T follicular helper cell (primary cell): ENCODE measurements at places on chromosomes 1 and 21.
A peak's percentile ranks its signal among the peaks of the same experiment; 100 is the strongest.

DNA sequence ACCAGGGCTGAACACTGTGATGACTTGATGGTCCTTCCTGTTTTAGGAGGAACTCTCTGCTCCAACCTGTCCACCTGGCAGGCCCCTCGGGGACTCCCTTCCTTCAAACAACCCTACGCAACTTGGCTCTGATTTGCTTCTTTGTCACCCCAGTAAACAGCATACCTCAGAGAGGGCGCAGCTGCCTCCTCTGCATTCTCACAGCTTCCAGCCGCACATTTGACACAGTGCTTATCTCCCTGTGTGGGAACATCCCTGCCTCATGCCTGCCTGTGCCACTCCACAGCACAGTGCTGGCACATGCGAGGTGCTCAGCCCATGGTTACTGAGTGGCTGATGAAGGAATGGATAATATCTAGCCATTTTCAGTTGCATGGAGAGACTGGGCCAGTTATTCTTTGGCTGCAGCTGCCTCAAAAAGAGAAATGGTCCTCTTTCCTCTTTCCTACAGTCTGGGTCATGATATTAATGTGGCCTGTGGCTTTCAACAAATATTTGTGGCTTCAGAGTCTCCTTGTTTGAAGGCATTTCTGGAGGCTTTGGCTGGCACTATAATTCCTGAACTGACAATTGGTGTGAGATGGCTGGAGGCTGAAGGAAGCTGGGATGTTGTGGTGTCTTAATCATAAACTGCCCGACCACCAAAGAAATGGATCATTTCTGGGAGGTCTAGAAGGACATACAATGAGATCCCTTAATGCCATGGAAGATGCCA lies 77.9 kb downstream of the TENT5C start:
- no peak for DNase-seq

GRCh38 chr1:151058692-151059091 lies 730 bp downstream of the CDC42SE1 start:
- DNase-seq: no peak

DNA sequence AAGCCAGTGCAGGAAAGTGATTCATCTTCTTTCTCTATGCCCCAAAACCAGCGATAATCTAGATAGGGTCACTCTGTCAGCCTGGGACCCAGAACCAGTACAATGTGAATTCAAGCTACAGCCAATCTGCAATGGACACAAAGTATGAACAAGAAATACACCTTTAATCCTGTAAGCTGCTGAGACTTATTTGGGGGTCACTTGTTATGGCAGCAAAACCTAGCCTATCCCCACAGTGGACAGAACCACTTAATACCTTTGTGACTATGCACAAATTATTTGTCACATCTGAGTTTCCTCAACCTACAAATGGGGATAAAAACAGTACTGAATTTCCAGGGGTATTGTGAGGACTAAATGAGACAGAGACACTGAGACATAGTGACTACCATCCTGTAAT lies 50.0 kb downstream of the TMCO4 start:
- DNase-seq: no peak

- no peak for DNase-seq
These were observed 21.5 kb downstream of the ABCB10 start for GRCh38 chr1:229536982-229537381.

DNA sequence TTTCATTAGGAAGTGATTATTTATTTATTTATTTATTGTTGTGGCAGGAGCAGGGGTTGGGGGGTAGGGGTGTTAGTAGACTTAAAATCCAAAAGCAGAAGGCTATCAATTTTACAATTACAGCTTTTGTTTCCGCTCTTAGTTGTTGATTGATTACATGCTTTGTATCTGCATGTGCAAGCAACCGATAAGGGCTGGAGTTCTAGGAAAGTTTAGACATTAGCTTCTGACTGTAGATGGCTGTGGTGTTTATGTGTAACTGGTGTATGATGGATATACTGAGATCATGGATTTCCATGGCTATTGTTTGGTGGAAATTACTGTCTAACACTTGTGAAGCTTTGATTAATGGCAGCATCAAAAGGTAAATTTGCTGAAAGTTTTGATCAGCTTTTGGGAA lies 2.8 kb downstream of the ST6GALNAC5 start:
- DNase-seq: no peak

DNA sequence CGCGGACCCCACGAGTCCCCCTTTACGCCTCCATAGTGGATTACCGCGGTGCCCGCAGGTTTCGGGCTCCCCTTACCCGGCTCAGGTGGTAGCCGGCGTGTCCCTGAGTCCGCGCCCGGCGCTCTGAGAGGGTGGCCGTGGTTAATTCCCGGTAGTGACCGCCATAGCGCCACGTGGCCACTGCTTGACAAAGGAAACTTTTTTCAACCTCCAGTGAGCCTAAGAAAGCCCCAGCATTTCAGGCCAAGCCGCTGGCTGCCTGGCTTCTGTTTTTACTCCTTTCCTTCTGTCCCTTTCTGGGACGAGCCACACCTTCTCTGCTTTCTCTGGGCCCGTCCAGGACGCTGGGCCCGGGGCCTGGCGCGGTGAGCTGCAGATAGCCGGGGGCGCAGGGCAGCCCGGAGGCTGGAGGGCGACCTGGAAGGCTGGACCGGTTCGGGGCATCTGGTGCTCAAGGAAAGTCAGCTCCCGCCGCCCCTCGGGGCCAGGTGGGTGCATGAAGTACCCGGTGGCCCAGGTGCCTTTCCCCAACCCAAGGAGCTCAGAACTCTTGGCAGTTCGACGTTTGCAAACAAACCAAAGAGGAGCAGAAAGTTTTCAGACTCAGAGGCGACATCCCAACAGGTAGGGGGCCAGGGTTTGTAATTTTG lies 540 bp upstream of the C1orf198 start:
- no peak for DNase-seq

DNA sequence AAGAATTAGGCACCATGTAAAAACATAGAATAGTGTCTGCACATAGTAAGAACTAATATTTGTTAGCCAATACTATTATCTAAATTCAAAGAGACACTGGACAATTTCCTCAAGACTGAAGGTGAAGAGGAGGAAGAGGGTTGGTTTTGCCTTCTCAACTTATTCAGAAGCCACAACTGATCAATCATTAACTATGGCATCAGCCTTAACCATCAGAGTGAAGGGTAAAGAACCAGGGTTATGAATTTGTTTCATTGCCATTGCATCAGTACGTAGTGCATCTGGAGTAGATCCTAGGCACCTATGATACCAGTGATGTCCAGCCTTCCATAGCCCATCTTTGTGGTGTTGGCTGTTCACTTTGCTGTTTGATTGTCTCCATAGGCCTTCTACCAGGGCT lies 421.7 kb upstream of the DEPDC1 start:
- no peak for DNase-seq

- DNase-seq: no peak
These were observed 95.3 kb downstream of the HIVEP3 start for GRCh38 chr1:41823471-41823870.

- no peak for DNase-seq
These were observed 90.1 kb upstream of the ACTL8 start for GRCh38 chr1:17665054-17665453.

- DNase-seq: peak; percentile 54
These were observed 3.0 kb downstream of the ITLN2 start for GRCh38 chr1:160951443-160952128.

DNA sequence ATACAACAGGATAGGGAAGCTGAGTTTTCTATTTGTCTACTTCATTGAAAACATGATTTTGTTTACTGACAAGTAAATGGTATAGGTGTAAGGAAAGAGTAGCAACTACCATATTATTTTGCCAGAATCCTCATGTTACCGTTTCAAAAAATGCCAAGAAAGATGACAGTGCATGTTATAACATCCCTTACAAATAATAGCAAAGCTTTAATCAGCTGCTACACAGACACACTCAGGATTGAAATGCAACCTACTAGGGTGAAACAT lies 331.5 kb downstream of the CHRM3 start:
- no peak for DNase-seq

GRCh38 chr1:30108186-30108585 lies 615.2 kb downstream of the MATN1 start:
- DNase-seq: no peak

- DNase-seq: no peak
These were observed 5.7 kb upstream of the MOB3C start for GRCh38 chr1:46622344-46622743.

DNA sequence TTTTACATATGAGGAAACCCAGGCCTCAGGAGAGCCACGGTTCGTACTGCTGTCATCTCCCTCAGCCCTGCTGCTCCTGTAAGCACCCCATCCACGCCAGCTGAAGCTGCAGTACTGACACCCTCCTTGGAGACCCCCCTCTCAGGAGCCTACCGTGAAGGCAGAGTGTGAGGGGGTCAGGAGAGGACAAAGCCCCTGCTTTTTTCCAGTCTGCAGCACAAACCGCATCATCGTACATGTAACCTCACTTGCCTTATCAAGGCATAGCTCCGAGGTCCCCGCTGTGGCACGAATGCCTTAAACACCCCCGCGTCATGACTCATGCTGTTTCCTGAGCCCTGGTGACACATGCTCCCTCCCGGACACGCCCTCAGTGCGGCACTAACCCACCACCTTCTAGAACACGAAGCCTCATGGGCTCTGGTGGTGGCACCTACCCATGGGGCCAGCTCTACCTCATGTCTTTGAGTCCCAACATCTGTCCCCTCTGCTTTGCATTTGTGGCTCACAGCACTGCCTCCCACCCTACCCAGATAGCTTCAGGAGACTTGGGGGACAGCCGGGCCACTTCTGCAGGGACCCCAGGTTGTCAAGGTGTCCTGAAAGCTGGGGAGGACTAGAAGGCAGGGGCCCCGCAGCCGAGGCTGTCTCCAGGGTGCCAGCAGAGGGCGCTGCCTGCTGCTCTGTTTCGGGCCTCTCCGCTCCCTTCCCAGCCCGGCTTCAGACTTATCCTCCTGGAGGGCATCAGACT lies 4.9 kb downstream of the SH3BGRL3 start:
- peak; percentile 90 for DNase-seq

DNA sequence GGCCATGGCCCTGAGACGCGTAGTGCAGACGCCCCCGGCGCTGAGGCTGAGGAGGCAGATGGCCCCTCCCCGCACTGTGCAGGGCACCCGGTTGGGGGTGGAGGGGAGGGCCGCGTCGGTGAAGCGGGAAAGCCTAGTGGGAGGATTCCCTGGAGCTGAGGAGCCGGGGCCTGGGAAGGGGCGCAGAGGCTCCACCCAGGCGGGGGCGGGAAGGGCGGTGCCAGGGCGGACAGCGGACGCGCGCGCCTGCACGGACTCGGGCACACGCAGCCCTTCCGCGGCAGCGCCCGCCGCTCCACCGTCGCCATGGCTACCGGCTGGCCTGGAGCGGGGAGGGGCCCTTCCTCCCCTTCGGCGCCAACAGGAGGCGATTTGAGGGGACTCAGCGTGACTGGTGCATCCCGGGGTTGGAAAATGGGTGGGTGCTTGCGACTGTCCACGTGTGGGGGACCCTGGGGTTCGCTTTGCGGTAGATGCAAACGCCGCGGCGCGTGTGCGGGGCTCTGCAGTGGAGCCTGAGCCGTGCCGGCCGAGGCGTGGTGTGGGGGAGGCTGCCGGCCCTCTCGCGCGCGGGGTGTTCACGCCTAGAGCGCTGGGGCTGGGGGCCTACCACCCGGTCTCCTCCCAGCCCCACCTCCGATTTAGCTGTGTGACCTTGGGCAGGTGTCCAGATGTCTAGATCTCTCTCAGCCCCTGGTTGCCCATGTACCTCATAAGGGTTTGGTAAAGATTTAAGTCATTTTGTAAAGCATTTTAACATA lies 35.1 kb downstream of the PTPRF start:
- DNase-seq: peak; percentile 2

DNA sequence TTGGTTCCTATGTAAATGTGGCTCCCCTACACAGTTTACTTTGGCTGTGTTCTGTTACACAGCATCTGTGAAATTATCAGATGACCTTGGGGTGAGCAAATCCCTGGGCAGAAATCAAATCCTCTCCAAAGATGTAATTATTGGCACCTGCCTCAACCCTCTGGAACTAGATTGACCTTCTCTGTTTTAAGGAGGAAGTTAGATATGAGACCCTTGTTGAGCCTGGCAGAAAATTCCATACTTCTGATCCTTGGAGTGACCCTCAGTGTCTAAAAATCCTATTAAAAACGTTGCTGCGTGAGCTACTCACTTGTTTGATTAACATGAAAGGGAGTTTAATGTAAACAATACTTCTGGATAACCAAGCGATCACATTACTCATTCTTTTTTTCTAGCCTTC lies 122.0 kb downstream of the CLIC6 start:
- DNase-seq: no peak

GRCh38 chr1:59043796-59044195 lies 253.1 kb upstream of the FGGY start:
- no peak for DNase-seq

DNA sequence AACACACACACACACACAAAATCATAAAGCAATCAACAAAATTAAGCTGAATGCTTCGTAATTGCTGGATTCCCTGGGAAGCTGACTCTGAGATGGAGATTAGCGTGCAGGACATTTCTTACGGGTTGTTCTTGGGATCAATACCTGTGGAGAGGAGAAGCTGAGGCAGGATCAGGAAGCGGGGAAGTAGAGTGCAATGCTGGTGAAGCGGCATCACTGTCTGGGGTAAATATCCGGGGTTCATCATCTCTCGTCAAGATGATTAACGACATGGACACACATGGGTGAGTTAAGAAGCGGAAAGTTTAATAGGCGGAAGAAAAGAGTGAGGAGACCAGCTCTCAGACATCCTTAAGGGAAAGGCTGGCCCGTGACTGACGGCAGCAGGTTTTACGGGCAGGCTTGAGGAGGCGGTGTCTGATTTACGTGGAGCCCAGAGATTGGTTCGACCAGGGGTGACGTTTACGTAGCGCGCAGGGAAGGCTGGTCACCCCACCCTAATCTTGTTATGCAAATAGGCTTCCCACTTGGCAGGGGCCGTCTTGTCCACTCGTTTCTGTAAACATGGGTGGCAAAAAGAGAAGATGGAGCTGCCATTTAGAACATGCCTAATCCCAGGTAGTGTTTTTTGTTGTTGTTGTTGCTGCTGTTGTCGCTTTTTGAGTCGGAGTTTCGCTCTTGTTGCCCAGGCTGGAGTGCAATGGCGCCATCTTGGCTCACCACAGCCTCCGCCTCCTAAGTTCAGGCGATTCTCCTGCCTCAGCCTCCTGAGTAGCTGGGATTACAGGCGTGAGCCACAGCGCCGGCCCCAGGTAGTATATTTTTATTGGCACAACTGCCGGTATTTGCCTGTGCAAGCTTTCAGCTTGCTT lies 135.6 kb upstream of the KCNJ15 start:
- no peak for DNase-seq

DNA sequence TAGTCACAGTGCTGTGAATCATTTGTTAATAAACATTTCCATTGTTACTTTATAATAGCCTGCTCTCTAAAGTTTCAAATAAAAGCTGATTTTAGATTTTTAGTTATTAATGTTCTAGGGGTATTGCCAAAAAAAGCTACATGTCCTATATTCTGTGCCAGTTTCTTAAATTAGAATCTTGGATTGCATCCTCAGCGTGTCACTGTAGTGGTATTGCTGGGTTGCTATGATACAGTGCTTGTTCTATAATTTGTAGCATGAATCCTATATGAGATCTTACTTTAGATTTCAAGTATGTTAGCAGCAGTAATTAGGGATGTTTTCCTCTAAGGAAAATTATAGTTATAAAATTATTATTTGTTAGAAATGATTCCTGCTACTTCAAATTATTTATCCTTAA lies 16.4 kb downstream of the PPP2R5A start:
- no peak for DNase-seq

- DNase-seq: no peak
These were observed 450.2 kb downstream of the KIF26B start for GRCh38 chr1:245604979-245605378.

- no peak for DNase-seq
These were observed 11.7 kb downstream of the USP25 start for GRCh38 chr21:15741510-15741909.

- DNase-seq: no peak
These were observed 22.0 kb upstream of the BATF3 start for GRCh38 chr1:212721388-212722247.

- DNase-seq: no peak
These were observed 187.9 kb downstream of the DAB1 start for GRCh38 chr1:57235730-57236510.
